ENCODE measurements at places on chromosomes 7 and 10. TPM values are rescaled to one million over a fixed set of nuclear protein-coding genes. Genes with fewer than 3 reads are reported as not detected.

RAB19 gene
- total RNA-seq: not detected

AKR1C4 gene
- not detected for total RNA-seq

TECPR1 gene
- 108 TPM for total RNA-seq

OR2A5 gene
- total RNA-seq: not detected

NUTM2A gene
- 0.47 TPM for total RNA-seq

CABCOCO1 gene
- 0.13 TPM for total RNA-seq

CDC14C gene
- total RNA-seq: not detected

ITIH5 gene
- total RNA-seq: not detected

RBP4 gene
- 0.42 TPM for total RNA-seq

PHKG1 gene
- total RNA-seq: 57.5 TPM

ZNF239 gene
- total RNA-seq: 1.7 TPM

IKZF1 gene
- total RNA-seq: not detected

TFEC gene
- total RNA-seq: not detected

PRKAR2B gene
- total RNA-seq: 0.08 TPM

RADIL gene
- total RNA-seq: 1.8 TPM

CRTAC1 gene
- total RNA-seq: not detected

MUC3A gene
- not detected for total RNA-seq

CTTNBP2 gene
- 3.1 TPM for total RNA-seq

SLC29A4 gene
- 4.4 TPM for total RNA-seq

SPDYE11 gene
- 0.08 TPM for total RNA-seq

CALHM1 gene
- total RNA-seq: 0.31 TPM

SMO gene
- total RNA-seq: 4.3 TPM

OTUD1 gene
- total RNA-seq: 15.0 TPM

FOXL3 gene
- not detected for total RNA-seq

ELMO1 gene
- total RNA-seq: 0.13 TPM

ANKRD22 gene
- 0.13 TPM for total RNA-seq

CARD11 gene
- not detected for total RNA-seq

ADGRA1 gene
- total RNA-seq: 16.8 TPM

AKR1C2 gene
- total RNA-seq: 33.3 TPM

ABCC2 gene
- total RNA-seq: 0.05 TPM

DAGLB gene
- total RNA-seq: 31.3 TPM

NOS3 gene
- not detected for total RNA-seq

NPC1L1 gene
- total RNA-seq: not detected

UTF1 gene
- not detected for total RNA-seq

FLNC gene
- total RNA-seq: 703 TPM

STEAP1 gene
- total RNA-seq: 12.5 TPM

CNPY4 gene
- total RNA-seq: 14.0 TPM

PDE1C gene
- total RNA-seq: 0.10 TPM

EN2 gene
- total RNA-seq: 1.7 TPM
